Stimulated activated CD8-positive, alpha-beta memory T cell treated with anti-CD3 and anti-CD28 coated beads, Interleukin-7, amount 100 ng/mL, for 1 hour (primary cell): ENCODE measurements at places on chromosomes 16 and 17.

DNA sequence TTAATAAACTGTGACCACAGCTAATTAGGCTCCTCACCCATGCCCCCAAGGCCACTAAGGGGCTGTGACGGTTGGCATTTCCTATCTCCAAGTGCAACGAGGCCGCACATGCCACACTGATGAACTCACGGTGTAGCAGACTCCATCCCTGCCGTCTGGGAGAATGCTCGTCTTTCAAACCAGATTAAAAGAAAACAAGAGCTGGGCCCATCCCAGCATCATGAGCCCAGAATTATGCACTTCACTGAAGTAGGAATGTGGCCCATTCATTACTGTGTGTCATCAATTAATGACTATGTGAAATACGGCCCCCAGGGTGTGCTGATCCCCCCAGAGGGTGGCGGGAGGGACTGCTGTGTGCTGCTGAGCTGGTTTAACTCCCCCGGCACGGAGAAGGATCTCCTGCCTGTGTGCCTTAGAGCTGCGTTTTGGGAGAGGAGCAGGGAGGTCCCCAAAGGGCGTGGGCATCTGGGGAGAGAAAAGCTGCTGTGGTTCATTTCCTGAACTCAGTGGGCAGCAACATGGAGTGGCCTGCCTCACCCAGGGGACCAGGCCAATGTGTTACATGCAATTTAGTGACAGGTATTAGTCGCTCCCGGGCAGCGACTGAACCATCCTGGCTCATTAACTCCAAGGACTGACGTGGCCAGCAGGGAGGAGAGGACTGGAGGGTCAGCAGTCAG, 194.5 kb downstream of the FOXL1 start:
- DNase-seq: no peak

DNA sequence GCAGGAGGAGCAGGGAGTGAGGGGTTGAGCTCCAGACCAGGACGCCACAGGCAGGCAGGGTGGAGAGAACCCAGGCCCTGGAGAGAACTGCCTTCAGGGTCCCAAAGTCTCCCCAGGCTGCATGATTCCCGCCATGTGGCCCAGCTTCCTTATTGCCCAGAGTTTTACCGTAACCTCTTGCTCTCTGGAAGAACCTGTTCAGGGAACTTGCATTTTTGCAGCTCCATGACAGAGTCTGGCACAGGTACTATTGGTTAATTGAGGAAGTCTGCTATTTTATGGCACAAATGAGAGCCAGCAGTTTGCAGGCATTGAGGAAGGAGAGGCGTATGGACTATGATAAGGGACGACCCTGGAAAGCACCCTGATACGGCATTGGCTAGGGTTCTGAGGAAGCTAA, 11.6 kb upstream of the NOS2 start:
- DNase-seq: no peak

- DNase-seq: no peak
These were observed 229.3 kb downstream of the C16orf78 start for GRCh38 chr16:49602976-49603310.

- no peak for DNase-seq
These were observed 238.5 kb downstream of the SOX9 start for GRCh38 chr17:72359274-72359673.

- DNase-seq: no peak
These were observed 3.7 kb downstream of the ADAD2 start for GRCh38 chr16:84194470-84195200.

GRCh38 chr17:64083093-64083492, 46.9 kb downstream of the ERN1 start:
- no peak for DNase-seq

DNA sequence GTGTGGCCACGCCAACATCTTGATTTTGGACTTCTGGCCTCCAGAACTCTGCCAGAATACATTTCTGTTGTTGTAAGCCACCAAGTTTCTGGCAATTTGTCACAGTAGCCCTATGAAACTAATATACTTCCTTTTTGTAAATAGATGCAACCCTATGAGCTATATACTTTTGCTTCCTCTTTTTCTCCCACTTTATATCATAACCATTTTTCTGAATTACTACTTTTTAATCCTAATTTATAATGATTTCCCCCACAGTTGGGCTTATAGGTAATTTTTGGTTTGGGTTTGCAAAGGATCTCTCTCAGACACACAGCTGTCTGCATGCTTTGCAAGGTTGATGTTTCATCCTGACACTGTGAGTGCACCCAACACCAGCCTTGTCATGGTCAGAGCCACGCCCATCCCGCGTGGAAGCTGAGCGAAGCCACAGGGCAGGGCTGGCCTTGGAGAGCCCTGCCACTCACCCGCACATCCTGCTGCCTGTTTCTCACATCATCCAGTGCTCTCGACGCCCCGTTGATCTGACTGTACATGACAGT, 5.8 kb downstream of the TRIM25 start:
- no peak for DNase-seq
